ENCODE measurements at places on chromosomes 1 and 21.

DNA sequence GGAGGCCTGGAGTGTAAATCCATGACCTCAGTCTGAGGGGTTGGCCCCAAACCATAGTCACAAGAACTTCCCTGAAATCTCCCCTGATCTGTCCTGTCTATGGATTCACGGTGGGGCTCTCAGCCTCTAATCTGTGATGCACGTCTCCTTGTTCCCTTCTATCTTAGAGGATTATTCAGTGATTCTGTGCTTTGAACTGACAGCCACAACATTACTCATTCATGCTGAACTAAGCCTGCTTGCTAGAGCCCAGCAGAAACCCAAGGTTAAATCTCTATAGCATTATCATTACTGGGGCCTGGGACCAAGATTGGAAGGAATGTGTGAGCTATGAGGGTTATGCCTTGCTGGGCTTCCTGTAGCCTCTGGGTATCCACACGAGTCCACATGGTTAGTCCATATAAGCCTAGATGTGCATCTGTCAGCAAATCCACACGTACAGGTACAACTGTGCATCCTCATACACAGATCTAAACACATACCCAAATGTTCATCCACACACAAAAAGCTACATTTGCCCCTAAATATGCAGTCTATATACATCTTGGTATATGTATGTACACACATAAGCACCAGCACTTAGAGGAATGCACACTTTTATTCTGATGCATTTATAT is 22.4 kb upstream of the MAGOH start:
- no peak for DNase-seq

GRCh38 chr1:7570311-7570710 is 200.8 kb upstream of the VAMP3 start:
- no peak for DNase-seq

DNA sequence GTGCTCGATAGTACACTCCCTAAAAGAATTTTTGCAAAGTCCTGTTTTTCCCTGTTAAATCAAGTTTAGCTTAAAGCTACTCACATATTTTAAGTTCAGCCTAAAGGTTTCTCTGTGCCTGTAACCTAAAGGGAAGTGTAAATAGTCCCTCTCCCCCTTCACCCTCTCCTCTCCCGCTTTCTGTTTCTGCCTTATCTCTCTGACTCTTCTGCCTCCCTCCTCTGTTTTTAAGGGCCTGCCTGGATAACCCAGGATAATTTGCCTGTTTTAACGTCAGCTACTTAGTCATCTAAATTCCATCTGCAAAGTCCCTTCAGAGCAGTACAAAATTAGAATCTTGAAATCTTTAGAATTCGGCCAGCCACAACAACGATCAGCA is 92.6 kb downstream of the NID1 start:
- no peak for DNase-seq

- DNase-seq: no peak
Measured at GRCh38 chr1:31699341-31699891, 4.4 kb downstream of the COL16A1 start.

DNA sequence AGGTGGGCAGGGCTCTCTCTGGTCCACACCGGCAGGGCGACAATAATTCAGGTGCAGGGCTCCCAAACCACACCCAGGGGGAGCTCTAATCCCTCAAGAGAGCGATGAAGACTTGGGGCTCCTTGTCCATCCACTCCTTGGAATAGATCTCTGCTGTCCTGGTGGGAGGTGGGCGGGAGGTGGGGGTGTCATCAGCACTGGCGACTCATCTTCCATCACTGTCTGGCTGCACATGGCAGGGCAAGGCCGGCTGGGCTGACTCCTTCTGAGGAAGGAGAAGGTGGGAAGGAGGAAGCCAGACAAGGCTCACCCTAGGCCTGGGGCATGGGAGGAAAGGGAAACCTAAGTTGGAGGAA is 29.3 kb downstream of the TNNT2 start:
- no peak for DNase-seq

DNA sequence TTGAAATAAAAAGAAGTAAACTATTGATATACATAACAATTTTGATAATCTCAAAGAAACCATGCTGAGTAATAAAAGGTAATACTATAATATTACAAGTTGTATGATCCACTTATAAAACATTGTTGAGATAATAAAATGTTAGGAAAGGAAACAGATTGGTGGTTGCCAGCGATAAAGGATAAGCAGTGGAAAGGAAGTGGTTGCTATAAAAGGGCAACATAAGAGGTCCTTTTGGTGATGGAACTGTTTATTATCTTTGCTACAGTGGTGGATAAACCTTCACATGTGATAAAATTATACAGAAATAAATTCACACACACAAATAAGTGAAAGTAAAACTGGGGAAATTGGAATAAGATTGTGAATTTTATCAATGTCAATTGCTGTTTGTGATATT is 15.1 kb downstream of the OR6F1 start:
- no peak for DNase-seq

- DNase-seq: no peak
Measured at GRCh38 chr1:223771814-223772770, 59.8 kb downstream of the CAPN2 start.

GRCh38 chr1:100736746-100737145 is 17.2 kb downstream of the VCAM1 start:
- no peak for DNase-seq

GRCh38 chr1:201665036-201665435 is 126.1 kb downstream of the NAV1 start:
- no peak for DNase-seq

- no peak for DNase-seq
Measured at GRCh38 chr1:73104749-73105148, 822.4 kb upstream of the NEGR1 start.

DNA sequence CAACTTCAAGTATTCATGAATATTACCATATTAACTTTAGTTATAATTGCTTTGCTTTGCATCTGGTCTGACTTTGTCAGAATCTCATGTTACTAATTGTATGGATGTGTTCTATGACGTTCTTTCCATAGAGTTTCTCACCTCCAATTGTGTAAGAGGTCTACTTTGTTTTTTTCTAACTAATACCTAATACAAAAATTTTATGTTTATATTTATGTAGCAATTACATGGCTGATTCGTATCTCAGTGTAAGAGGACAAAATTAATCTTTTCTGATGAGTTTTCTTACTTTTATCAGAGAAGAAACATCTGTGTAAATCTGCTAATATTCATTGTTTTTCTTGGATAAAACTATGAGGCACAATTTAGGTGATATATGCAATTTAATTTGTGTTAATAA is 224.8 kb upstream of the B3GALT2 start:
- no peak for DNase-seq

- no peak for DNase-seq
Measured at GRCh38 chr1:53362851-53363642, 35.2 kb upstream of the LRP8 start.

DNA sequence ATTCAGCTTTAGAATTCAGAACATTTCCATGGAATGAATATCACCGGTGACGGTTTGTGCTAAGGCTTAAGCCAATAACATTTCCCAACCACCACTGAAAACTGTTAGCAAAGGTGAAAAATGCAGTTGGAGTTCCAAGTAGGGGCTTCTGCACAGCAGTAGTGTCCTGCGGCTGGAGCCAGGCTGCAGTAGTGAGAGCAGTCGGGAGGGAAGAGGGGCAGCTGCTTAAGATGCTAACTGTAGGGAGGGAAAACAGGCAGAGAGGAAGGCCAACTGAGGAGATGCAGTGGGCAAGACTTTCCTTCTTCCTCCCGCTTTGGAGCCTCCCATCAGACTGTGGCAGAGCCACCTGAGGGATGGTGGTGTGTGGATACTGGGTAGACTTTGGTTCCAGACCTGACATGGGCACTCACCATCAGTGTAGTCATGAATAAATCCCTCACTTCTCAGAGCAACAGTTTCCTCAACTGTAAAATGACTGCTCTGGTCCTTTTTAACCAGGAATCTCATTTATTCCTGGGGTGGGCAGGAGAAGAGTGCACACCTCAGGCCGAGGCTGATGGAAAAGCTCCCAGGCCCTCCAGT is 3.2 kb downstream of the F3 start:
- DNase-seq: no peak

- no peak for DNase-seq
Measured at GRCh38 chr1:53375440-53375839, 47.6 kb upstream of the LRP8 start.

DNA sequence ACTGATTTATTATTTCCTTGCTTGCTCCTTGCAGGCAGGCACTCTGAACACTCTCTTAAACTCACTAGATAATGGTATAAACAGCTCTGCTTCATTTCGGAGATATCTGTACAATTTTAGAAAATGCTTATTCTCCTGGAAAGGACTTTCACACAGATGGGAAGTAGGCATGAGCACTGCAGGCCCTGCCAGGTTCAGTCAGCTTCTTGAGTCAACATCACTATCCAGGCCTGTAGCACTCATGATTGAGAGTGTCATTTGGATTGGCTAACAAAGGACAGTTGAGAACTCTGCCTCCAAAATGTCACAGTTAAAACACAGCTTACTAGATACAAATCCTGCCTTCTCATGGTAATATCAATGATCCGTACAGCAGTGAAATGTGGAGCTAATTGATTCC is 181.9 kb downstream of the CYYR1 start:
- no peak for DNase-seq

- no peak for DNase-seq
Measured at GRCh38 chr1:24830680-24831272, 85.5 kb downstream of the CLIC4 start.

DNA sequence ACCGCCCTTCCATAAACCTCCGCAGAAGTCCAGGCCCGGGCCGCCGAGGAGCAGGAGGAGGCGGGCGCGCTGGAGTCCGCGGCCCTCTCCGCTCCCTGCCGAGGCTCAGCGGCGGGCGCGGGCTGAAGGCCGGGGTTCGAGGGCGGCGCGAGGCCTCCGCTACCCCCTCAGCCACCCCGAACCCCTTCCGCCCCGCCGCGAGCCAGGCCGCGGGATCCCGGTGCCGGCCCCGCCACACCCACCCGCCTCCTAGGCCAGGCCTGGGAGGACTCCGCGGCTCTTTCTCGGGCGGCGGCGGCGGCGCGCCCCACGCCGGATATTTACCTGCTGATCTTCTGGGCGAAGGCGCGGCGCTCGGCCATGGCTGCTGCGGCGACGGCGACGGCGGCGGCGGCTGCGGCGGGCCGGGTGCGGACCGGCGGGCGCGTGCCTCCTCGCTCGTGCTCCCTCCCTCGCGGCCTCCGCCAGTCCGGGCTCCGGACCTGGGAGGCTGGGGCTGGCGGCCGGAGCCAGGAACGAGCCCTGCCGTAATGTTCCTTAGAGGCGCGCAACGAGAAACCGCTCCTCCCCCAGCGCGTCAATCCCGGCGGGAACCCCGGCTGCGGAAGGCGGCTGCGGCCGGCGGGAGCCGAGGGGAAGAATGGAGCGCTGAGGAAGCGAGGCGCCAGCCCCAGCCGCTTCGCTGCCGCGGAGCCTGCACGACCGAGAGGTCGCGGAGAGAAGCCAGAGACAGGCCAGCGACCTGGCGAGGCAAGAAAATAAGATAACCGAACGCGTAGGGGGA is at the start of gene DOCK7:
Gene DOCK7, minus strand, starts transcription at position 484 of the 784 bp plus-strand sequence. Its CDS starts 122 bp downstream, at position 362.
- DNase-seq: peak; percentile 58

DNA sequence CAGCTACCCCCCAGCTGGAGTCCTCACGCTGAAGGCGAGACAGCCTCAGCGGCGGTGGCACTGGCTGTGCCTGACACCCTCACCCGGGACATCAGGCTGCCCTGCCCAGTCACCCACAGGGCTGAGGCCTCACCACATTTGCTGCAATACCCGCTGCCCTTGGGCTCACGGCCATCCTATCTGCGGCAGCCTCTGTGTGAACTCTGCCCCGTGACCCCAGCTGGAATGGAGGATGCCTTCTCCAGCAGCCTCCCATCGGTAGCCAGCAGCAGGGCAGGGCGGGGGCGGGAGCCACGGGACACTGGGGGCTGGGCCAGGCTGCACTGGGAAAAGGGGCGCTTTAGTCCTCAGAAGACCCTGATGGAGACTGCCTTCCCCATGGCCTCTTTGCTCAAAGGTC is 112.4 kb upstream of the ZBTB40 start:
- DNase-seq: no peak

GRCh38 chr1:90356991-90357390 is 360.1 kb downstream of the BARHL2 start:
- DNase-seq: no peak

GRCh38 chr1:47689894-47690293 is 252.1 kb downstream of the FOXD2 start:
- DNase-seq: no peak

DNA sequence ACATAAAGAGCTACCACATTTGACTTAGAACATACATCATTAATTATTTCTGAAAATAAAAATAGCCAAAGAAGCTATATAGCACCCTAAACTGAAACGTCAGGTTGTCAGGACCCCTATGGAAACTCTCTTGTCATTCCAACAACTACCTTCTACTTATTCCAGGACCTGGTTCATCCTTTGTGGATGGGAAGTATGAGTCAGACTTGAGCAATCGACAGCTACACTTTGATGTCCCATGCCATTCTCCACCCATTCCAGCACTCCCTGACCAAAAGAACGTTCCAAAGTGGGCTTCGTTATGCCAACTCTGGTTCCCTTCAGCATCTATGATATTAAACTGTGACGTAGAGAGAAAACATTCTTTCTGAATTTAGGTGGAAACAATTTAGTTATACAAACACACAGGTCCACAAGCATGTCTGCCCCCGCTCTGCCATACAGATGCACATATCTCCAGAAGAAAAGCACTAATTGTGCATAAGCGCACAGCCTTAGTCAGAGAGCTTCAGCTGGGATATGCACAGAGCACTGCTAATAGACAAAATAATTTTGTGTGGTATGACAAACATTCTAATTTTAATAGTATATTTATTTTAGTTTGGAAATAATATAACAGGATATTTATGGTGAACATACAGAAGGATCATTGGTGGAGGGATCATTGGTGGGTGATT is 723.1 kb upstream of the B3GALT2 start:
- no peak for DNase-seq
